ENCODE measurements at places on chromosomes 13 and 19. TPM values are rescaled to one million over a fixed set of nuclear protein-coding genes. Genes with fewer than 3 reads are reported as not detected.

DNA sequence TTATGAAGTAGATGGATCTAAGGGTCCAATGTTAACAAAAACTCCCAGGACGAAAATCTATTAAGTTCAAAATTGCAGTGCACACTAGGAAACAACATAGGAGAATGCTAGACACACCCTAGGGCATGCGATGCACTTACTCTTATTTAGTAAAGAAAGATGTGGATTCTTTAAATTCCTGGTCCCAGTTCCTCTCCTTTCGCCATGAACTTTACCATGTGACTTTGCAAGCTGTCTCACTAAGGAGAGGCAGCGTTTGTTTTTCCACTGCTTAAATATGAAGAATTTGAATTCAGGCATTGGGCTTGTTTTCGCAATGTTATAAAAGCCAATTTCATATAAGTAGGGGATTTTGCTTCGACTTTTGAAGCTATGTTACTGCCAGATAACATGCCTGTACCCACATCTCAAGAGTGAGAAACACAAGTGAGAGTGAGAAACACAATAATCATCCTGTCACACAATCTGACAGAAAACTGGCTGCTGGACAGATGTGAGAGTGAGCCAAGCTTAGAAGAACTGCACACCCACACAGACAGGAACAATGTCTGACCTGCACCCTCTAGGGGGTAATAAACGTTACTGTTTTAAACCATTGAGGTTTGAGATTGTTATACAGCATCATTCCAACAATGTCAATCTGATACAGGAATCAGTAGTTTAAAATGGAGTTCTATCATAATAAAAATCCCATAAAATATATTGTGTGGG, 1308.4 kb downstream of the SLITRK5 start:
- DNase-seq, result no peak

DNA sequence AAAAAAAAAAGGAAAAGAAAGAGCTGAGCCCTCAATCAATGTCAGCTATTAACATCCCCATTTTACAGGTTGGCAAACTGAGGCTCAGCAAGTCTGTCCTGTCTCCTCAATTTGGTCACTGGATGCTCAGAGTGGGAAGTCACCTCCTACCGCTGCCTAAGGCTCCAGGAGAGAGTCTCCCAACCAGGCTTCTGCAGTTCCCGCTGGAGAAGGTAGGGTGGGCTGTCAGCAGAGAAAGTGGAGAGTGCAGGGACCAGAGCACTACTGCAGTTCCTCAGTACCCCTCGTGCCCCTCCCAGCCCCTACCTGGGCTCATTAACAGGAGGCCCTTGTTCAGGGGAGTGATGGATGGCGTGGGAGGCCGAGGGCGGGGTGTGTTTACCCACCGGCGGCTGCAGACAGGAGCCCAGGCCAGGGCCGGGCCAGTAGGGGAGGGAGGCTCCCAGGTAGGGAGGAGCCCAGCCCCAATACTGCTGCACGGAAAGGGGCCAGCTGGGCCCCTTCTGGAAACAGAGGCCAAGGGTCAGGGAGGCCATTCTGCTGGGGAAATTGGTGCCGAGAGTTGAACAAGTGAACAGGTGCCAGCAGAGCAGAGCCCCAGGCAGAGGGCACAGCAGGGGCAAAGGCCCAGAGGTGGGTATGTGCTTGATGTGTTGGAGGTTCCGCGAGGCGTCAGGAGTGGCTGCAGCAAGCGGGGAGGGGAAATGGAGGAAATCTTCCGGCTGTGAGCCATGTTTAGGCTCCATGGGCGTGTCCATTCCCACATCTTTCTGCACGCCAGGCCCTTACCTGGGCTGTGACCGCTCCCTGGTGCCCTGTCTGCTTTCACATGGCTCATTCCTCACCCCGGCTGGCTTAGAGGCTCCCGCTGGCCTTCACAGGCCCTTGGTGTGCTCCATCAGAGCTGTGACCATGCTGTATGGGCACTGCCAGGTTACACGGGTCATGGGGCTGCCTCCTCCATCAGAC, 7.6 kb upstream of the COMP start:
- no peak for DNase-seq

DNA sequence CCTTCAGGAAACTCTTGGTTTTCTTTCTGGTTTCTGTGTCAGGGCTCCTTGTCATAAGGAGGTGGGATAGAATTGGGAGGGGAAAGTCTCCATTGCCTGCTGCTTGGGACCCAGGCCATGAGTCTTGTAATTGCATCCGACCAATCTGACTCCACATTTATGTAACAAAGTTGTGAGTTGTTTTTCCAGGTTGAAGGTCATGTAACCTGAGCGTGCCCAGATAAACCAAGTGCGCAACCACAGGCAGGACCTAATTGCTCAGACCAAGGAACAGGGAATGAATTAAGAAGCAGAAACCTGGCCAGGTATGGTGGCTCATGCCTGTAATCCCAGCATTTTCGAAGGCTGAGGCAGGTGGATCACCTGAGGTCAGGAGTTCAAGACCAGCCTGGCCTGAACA, 17.8 kb downstream of the RASL11A start:
- DNase-seq, result no peak

- no peak for DNase-seq
Observed at GRCh38 chr13:107778094-107778493, 437.2 kb downstream of the LIG4 start.

Gene MAP3K10
- total RNA-seq, result 21.7 TPM

Gene ZNF30
- 3.8 TPM for total RNA-seq

Gene ZNF416
- 5.0 TPM for total RNA-seq

All from glomerular endothelial cell (primary cell).